ENCODE measurements at places on chromosomes 2 and 18.

- DNase-seq = no peak
Measured at GRCh38 chr18:45057955-45058600, 377.4 kb downstream of the SETBP1 start.

DNA sequence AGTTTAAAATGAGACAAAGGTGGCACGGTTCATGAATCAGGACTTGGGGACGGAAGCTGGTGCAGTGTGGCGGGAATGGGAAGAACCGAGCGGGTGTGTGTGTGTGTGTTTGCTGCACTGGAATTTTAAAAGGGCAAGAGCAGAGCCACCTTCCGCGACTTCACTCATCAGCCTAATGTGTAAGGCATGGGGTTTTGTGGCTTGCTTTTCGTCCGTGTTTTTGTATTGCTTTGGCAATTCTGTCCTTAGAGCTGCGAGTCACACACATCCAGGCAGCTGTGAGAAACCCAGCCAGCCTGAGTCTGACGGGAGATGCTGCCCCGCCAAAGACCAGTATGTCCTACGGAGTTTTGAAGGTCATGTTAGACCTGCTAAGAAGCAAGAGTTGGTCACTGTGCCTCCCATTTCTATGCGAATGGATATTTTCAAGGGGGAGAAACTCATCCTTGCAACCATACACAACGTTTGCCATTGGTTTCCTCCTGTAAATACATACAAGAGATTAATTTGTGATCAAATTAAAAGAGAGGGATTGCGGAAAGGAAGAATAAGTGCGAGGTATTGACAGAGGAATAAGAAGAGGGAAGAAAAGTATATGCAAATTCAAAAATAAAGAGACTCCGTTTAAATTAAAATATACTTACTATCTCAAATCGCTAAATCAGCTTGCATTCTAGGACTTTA, 665 bp upstream of the CACNB4 start:
- DNase-seq = no peak

DNA sequence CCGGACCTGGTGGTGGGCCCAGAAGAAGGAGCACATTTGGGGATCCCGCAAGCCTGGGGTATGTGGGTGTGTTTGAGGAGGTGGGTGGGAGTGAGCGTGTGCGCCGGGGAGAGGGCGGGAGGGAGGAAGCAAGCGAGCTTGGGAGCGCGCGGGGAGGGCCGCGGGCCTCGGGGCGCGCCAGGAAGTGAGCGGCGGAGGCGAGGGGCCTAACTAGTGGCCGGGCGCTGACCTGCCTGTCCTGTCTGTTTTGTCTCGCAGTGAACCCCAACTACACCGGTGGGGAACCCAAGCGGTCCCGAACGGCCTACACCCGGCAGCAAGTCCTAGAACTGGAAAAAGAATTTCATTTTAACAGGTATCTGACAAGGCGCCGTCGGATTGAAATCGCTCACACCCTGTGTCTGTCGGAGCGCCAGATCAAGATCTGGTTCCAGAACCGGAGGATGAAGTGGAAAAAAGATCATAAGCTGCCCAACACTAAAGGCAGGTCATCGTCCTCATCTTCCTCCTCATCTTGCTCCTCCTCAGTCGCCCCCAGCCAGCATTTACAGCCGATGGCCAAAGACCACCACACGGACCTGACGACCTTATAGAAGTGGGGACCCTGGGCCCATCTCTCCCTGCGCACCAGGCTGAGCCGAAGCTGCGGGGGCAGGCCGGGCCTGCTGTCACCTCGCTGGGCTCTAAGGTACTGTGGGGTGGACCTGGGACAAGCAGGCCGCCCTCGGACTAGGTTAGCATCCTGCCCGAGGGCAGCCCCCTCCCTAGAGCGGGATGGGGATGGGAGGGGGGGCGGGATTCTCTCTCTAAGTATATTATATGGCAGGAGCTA, 1.2 kb downstream of the HOXD4 start:
- DNase-seq = no peak

DNA sequence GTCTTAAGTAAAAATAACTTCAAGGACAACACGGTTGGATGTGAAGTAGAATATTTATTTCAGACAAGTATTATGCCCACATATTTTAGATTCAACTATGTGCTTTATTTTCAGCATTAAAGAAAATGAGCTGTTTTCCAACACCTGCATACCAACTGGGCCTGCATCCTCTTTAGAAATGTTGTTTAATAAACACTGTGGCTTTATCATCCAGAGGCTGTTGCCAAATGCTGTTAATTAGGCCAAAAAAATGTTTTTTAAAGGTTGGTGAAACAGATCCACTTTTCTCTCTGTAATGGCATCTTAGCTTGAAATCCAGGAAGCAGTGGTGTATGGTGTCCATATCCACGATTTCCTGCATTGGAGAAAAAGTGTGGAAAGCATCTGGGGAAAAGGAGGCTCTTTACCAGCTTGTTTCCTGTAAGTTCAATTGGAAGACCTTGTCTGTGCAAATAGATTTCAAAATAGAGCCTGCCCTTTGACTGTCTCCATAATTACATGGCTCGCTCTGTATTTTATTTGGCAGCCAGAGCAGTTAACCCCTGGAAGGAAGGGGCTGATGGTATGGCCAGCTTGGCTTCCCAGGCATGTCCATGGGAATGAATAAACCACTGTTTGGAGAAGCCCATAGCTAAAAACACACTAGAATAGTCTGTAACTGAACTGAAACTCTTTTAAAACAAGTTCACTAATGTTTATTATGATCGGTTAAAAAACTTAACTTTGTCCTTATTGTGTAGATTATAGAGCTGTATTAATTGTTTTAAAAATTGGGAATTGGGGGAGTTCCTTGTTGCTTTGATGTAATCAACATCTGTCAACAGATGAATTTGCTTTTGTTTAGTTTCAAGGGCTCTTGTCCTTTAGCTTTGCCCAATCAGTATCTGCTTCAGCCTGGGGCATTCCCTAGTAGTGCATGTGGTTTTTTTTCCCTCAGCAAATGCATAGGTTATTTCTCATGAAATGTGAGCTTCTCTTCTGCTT, 33.0 kb upstream of the DLX1 start:
- no peak for DNase-seq

DNA sequence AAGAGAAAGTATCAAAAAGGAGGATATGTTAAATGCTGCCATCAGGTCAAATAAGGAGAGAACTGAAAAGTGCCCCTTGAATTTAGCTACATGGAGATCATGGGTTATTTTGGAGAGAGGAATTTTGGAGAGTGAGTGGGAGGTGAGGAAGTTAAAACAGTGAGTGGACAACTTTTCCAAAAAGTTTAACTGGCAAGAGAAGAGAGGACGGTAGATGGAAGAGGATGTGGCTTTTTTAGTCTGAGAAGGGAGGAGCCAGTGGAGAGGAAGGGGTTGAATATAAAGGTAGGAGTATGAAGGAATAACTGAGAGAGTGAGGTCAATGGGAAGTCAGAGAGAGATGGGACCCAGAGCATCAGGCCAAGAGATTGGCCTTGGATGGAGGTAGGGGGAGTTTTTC, 62.5 kb upstream of the NFE2L2 start:
- DNase-seq = no peak

GRCh38 chr2:223607476-223607875, 5.3 kb upstream of the SCG2 start:
- no peak for DNase-seq

GRCh38 chr2:169693360-169693759, 845 bp downstream of the CFAP210 start:
- no peak for DNase-seq

DNA sequence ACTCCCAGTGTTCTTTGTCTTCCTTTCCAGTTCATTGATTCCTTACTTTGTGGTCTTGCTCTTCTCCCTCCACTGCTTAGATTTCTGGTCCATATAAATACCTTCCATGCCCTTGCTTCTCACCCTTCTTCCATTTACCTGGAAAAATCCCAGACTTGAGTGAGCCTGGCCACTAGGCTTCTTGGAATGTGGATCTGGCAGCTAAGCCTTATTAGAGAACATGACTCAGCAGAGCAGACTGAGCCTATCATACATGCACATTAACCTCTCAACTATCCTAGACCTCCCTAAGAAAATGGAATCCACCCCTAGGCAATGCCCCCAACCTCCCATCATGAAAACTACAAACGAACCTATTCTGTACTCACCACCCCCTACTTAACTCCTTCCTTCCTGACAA, 127.7 kb downstream of the RHBDD1 start:
- no peak for DNase-seq

DNA sequence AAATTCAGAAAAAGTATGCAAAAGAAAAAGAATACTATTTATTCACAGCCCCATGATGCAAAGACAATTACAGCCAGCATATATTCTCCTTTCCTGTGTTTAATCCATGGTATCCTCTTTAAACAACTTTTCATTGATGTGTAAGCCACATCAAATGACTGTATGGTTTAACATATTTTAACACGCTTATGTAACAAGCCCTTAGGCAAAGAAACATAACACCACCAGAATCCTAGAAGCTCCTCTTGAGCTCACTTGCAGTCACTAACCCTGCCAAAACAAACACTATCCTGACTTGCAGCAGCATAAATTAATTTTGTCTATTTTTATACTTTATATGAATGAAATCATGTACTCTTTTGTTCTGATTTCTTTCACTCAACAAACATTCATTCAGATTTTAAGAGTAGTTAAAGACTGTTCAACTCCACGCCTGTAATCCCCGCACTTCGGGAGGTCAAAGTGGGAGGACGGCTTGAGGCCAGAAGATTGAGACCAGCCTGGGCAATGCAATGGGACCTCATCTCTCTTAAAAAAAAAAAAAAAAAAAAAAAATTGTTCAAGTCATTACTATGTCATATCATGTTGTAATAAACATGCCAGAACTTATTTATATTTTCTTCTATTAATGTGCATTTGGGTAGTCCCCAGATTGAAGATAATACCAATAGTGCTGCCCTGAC, 226.3 kb downstream of the NBAS start:
- DNase-seq = no peak

GRCh38 chr2:223548194-223548593, 54.0 kb downstream of the SCG2 start:
- DNase-seq = no peak

DNA sequence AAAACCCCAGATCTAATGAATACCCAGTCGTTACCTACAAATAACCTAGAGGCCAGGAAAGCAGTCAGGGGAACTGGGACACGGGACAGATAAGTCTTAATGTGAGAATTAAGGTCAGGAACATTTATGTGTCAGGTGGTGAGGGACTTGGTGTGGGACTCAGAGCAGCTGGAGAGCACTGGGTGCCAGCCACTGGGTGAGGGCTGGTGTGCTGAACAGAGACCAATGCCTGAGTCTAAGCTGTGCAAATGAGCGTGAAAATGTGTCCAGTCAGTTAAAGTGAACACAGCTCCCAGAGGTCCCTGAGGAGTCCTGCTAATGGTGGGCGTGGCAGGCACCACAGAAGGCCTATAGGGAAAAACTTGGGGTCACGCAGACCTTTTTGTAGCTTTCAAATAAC, 225.9 kb downstream of the C1D start:
- no peak for DNase-seq

DNA sequence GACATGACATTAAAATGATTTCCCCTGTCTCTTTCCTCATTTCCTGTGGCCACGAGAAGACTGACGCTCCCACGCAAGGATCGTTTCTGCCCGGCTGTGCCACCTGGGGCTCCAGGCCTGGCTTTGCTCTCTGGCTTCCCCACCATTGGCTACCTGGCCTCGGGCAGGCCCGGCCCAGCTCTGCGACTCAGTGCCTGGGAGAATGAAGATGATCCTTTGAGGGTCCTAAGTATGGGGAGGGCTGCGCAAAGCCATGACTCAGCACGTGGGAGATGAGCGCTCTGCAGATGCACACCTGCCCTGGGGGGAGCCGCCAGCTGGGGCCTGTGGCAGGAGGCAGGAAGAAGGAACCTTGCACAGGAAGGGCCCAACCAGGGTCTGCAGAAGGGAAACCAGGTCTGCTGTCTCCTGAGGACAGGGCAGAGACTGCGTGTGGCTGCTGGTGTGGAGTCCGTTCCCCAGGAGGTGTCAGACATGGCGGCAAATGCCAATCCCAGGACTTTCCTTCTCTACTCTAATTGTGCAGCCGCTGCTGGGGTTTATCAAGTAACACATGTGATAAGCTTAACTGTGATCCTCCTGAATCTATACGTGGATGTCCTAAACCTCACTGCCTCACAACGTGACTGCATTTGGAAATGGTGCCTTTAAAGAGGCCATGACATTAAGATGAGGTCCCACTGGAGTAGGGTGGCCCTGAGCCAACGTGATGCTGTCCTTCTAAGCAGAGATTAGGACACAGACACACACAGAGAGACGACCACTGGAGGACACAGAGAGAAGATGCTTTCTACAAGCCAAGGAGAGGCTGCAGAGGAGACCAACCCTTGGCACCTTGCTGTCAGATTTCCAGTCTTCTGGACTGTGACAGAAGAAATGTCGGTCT, 32.9 kb downstream of the MBP start:
- DNase-seq = no peak

GRCh38 chr2:98348066-98348561, 1.9 kb downstream of the CNGA3 start:
- DNase-seq = no peak

- no peak for DNase-seq
Measured at GRCh38 chr2:240508832-240509545, 48.8 kb downstream of the ANKMY1 start.

DNA sequence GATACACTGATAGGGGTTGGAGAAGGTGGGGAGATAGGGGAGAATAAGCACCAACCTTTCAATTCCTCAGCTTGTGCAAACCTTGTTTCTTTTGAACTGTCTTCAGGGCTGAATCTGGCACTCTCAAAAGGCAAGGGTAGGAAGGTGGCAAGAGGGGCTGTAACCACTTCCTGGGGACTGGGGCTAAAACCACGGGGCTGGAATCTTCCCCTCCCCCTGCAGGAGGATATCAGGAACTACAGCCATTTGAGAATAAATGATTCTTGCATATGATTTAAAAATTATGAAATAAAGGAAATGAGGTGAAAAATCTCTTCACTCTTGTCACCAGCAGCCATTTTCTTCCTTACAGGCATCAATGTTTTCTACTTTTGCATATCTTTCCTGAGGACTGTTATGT, 50.8 kb downstream of the ATOH8 start:
- no peak for DNase-seq

- DNase-seq = no peak
Measured at GRCh38 chr2:24725956-24726355, 67.2 kb downstream of the PTRHD1 start.

- no peak for DNase-seq
Measured at GRCh38 chr2:241417626-241418025, 61.5 kb downstream of the FARP2 start.

DNA sequence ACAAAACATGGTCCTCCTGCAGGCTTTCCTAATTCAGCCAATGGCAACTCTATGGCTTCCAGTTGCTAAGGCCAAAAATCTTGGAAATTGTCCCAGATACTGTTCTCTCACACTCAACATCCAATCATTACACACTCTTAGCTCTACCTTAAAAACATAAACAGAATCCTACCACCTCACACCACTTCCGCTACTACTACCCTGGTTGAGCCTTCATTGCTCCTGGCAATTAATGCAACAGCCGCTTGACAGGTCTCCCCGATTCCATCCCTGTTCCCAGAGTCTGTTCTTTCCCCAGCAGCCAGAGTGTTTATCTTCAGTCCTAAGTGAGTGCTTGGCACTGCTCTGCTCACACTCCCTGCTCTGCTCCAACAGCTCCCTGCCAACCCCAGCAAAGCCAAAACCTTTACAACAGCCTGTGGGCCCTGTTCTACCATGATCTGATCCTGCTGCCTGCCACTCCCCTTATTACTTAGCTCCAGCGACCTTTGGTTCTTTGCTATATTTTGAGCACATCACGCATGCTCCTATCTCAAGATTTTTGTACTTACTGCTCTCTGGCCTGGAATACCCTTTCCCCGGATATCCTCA, 67.5 kb upstream of the AMMECR1L start:
- DNase-seq = no peak

GRCh38 chr2:150883613-150883895, 378.1 kb downstream of the RBM43 start:
- DNase-seq = no peak

All from activated T-helper 1 cell treated with anti-CD3 and anti-CD28 coated beads, Interleukin-2, amount 50 U/mL, for 16 hours (primary cell).